ENCODE measurements at places on chromosomes 3 and 15.

DNA sequence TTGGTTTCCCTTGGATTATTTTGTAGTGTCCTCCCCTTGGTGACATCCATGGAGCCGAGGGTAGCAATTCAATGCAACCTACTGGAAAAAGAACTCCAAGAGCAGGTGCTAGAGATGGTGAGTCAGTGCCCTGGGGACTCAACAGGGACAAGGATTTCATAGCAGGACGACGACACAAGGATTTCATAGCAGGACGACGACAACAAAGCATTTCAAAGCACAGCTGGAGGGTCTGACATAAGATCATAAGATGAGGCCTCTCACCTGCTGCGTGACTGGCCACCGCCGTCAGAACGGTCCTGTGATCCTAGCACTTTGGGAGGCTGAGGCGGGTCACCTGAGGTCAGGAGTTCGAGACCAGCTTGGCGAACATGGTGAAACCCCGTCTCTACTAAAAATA, 22.5 kb downstream of the NRROS start:
- DNase-seq = no peak

- no peak for DNase-seq
These were observed 52.4 kb upstream of the SRGAP3 start for GRCh38 chr3:9301798-9302197.

- peak; percentile 28 for DNase-seq
These were observed 3.3 kb downstream of the LYSMD4 start for GRCh38 chr15:99729920-99730319.

- DNase-seq = no peak
These were observed 357.5 kb upstream of the UMPS start for GRCh38 chr3:124372775-124373174.

- DNase-seq = no peak
These were observed 247.8 kb downstream of the RPLP1 start for GRCh38 chr15:69700380-69700779.

- no peak for DNase-seq
These were observed 27.9 kb downstream of the PLCL2 start for GRCh38 chr3:16912400-16913263.

- DNase-seq = no peak
These were observed 30.6 kb downstream of the TKT start for GRCh38 chr3:53225181-53225580.

- peak; percentile 39 for DNase-seq
These were observed 423 bp downstream of the TKT start for GRCh38 chr3:53255423-53255774.

DNA sequence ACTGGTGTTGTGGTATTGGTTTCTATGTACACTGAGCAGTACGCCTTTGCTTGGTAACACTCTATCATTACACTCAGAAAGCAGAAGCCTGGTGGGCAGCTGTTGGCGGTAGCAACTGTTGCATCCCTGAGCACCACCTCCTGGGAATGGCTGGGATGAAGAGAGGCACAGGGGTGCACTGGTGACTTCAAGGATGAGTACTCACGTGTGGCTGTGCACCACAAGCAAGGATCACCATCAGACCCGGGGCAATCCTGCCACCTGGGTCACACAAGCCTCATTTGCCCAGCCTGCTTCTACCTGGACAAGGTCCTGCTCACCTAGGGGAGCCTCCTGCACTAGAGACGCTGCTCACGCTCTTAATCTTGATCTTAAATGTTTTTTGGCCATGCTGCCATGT, 336.4 kb downstream of the SI start:
- DNase-seq = no peak

DNA sequence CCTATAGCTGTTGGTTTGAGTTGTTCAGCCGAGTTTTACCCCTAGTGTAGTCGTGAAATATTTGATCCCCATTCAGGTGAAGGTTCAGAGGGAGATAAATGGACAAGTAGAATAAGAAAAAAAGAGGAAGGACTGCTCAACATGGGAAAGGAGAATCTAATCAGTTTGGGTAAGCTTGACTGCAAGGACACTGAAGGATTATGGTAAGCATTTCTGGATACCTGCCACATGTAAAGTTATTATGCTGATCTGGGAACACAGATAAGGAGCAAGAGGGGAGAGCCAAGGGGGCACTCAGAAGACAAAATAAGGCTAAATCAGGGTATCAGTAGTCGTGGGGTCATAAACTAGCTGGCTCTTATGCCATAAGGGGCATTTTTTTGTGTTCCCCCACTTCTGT, 49.9 kb downstream of the TFG start:
- DNase-seq = no peak

- DNase-seq = no peak
These were observed 9.8 kb downstream of the GMPS start for GRCh38 chr3:155880286-155880685.

- DNase-seq = no peak
These were observed 456 bp upstream of the TMEM62 start for GRCh38 chr15:43132830-43133429.

- no peak for DNase-seq
These were observed 4.9 kb downstream of the PRRT3 start for GRCh38 chr3:9947025-9947995.

- no peak for DNase-seq
These were observed 348.6 kb upstream of the GRM7 start for GRCh38 chr3:6512172-6512800.

DNA sequence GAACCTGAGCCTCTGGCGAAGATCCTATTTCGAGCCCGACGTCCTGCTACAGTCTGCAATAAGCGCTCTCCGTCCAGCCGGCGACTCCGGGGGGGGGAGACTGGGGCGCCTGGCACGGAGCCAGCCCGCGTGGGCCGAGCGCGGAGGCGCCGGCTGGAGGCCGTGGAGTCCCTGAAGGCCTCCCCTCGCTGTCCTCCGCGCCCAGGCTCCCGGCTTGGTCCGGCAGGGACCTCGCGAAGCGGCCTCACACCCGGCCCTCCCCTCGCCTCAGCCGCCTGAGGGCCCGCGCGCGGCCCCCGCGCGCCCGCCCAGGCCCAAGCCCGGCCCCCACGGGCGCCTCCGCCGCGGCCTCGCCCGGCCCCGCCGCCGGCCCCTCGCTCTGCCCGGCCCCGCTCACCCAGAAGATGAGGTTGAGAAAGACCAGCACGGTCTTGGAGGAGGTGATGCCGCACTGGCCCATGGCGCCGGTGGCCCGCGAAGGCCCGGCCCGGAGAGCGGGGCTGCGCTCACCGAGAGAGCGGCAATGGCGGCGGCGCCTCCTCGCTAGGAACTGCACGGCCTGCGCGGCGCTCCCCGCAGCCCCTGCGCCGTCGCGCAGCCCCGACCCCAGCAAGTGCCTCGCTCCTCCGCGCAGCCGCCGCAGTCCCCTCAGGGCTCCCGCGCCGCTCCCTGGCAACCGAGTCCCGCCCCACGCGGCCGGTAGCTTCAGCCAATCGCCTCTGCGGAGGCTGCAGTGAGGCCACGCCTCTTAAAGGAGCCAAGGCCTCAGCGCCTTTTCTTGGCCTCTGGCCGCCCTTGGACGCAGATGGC, at the start of gene TSPAN3:
TSPAN3 (minus strand) TSS at position 615 of the 810 bp plus-strand sequence; CDS start at position 460, 155 bp downstream.
- peak; percentile 93 for DNase-seq

DNA sequence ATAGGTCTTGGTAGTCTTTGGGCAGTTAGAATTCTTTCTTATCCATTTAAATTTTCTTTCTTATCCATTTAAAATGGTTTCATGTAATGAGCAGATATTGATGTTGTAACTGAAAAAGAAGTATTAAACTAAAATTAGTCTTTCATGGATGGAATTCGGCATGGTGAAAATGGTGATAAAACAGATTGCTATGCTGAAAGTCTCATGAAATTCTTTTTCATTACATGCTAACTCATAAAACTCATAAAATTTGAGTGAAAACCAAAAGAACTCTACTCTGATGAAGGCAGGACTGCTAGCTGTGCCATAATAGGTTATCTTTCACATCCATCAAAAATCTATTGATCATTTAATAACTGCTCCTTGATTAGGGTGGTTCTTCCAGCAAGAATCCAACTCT, 3.9 kb upstream of the CD96 start:
- no peak for DNase-seq

GRCh38 chr15:73882761-73883419, 9.5 kb downstream of the TBC1D21 start:
- no peak for DNase-seq

DNA sequence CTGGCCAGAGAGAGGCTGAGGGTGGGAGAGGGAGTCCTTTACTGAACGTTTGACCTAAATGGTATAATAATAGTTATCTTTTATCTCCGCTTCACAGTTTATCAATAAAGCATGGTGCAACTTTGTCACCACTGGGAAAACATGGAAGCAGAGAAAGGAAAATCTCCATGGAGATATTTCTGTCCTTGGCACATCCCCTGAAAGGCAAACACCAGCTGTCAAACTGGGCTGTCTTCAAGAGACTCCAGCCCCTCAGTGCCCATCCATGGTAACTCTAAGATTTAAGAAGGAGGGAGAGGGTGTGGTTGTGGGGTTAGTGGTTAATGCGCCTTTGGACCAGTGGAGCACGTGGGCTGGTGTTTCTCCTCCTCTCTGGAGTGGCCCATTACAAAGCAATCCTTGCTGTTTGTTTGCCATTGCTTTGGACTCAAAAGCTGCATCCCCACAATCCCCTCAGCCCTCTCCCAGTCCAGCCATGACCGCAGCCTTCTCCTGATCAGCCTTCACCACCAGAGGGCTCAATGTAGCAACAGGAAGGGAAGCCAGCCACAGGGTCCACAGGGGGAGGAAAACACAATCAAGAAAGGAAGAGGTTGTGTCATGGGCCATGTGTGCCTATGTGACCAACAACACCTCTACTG, 38.2 kb upstream of the FAM174B start:
- DNase-seq = no peak

DNA sequence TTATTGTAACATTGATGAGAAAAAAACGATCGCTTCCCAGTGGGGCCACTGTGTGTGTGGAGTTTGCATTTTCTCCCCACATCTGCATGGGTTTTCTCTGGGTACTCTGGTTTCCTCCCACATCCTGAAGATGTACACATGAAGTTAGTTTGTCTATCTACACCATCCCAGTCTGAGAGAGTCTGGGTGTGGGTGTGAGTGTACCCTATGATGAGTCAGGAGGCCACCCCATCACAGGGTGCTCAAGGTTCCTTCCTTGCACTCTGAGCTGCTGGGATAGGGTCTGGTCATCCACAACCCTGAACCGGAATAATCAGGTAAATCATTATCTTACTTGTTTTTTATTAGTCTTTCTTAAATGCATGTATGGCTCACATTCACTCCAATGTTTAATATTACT, 457.1 kb downstream of the NTRK3 start:
- DNase-seq = no peak

DNA sequence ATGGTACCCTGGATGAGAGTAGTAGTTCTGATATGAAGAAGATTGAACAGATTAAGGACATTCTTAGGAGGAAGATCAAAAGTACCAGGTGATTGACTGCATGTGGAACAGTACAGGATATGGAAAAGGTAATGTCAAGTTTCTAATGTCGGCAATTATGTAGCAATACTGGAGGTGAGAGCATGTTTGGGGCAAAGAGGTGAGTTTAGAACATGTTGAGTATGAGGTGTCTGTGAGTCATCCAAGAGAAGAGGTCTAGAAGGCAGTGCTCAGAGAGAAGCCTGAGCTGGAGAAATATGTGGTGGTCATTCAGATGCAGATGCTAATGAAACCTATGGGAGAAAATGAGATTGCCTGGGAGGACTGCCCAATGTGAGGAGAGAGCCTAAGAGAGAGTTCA, 305.6 kb downstream of the ZBTB20 start:
- no peak for DNase-seq

- no peak for DNase-seq
These were observed at the start of gene CCDC9B for GRCh38 chr15:40340740-40341400. TSS of gene CCDC9B (minus strand) at chr15:40340939. CDS start at chr15:40340819, 120 bp downstream.

DNA sequence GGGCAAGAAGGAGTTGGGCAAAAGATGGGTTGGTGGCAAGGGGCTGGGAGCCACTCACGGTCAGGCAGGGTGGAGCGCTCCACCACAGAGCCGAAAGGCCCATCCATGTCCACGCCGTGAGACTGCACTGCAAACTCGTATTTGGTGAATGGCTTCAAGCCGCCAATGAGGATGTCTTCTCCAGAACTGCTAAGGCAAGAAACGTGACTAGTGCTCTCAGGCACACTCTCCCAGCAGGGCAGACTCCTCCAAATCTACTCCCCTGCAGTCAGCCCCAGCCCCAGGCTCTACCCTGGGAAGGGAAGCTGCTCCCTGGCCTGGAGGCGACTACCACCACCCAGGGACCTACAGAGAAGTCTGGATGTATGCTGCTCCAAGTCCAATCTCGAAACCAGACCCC, 11.4 kb upstream of the IGDCC3 start:
- no peak for DNase-seq

DNA sequence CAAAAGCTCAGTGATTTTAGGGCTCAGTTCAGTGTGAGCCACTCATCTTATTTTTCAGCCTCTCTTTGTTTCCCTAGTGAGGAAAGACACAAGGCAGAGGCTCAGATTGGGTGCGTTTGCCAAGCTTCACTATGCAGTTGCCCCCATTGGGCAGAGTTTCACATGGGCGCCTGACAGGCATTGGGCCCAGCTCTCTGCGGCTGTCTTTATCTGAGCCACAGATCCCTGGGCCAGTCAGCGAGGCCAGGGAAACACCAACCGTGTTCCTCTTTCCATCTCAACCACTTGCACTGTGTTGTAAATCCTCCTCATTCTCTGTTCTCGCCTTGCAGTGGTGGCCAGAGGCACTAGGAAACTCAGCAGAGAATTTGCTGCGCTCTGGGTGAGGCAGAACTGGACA, 10.8 kb downstream of the ESYT3 start:
- DNase-seq = no peak

DNA sequence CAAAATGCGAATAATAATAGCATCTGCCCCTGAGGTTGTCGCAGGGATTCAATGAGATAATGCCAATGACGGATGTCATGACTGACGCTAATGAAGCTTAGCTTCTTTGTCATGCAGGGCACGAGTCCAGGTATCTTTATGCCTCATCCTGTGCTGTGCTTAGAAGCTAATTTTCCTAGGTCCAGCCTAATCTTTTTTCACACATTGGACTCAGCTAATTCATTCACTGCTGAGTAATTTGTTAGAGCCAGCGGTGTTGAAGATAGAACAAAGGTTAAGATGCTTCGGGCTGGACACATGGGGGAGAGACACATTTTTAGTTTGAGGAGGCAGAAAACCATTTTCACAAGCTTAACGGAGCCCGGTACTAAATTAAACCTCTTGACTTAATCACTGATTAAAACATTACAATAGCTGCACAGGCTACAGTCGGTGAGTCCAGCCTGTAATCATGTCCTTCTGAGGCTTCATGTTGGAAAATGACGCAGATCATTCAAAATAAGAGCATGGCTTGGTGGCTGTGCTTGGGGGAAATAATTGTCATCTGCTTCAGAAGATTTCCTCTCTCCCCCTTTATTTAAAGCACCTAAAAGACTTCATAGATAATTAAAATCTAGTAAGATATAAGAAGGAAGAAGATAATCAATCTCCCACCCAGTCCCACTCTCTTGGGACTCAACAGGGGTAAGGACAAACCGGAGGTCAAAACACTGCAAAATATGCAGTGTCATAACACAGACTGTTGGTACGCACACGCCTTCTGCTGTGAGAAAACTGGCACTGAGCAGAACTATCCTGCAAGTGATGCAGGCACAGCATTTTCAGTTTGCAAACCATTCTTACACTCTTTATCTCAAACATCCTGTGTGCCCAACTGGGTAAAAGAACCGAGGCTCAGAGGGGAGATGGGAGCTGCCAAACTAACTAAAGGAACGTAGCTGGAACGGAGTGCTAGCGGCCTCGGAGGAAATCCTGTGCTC, 3.3 kb upstream of the CCDC174 start:
- DNase-seq = no peak
